ENCODE measurements at places on chromosomes 6 and 20.

GRCh38 chr20:23823621-23824324, 2.8 kb downstream of the CST2 start:
- no peak for DNase-seq

- DNase-seq = no peak
Observed at GRCh38 chr20:13526551-13526950, 112.2 kb downstream of the TASP1 start.

GRCh38 chr20:24820345-24820744, 128.7 kb upstream of the CST7 start:
- DNase-seq = no peak

DNA sequence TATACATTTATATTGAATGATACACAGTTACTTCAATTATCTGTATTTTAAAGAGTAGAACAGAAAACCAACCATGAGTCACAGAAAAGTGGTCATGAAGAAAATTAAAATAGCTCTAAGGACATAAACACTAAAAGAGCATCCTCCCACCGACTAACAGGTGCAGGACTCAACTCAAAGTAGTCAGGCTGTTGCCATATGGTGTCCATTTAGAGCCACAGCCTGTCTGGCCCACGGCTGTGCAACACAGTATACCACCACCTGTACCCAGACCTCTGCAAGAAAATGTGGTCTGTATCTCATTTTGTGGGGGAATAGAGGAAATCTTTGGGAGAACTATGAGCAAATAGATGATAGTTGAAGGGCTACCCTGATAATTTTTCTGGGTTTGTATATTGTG, 449.8 kb upstream of the RNF217 start:
- no peak for DNase-seq

All from Right ventricle myocardium superior (tissue), 1 donor.